ENCODE measurements at places on chromosomes 12 and 14.

DNA sequence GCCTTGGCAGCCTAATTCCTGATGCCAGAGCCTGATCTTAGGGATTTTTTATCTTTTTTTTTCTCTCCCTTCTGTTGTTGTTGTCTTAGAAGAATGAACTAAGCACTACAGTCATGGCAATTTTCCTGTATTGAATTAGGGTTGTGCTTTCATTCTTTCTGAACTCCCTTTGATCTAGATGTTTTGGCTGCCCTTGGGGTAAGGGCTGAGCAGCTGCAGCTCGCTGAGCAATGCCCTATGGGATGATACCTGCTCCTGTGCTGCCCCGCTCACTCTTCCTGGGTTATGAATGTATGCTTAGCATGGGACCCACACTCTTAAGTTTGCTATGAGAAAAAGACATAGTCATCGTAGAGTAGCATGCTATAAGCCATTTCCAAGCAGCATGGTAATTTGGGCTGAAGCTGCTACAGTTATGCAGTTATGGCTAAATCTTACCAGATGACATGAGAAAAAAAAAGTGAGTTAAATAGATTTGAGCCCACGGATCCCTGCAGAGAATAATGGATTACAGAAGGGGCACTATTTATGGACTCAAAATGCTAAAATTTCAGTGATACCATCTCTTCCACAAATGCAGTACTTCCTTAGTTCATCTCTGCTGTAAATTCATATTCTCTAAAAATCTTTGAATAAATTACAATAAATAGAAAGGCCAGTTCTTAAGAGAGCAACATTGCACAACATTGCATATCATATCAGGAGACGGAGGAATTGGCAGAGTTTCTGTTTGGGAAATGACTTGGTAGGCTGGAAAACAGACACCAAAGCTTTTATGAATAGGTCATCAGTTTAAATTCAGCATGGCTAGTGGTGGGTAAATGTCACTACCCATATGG lies 79.2 kb upstream of the PTHLH start:
- no peak for DNase-seq

DNA sequence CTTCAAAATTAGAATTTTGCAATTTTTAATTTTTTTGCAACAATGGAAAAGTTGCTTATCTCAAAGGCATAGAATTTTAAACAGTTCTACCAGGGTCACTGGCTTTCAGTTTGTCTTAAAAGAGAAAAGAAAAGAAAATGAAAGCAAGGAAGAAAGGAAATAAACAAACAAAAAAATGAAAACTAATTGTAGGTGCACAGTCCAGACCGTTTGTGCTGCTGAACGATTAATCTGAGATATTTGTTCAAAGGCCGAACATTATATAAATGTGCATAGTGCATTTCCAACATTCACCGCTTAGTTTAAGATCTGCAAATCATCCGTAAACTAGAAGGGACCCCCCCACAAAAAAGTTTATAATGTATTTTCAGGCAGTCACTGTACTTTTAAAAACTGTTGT lies 5.5 kb upstream of the OTX2 start:
- DNase-seq = no peak

GRCh38 chr14:57486767-57487379 lies 6.8 kb downstream of the CCDC198 start:
- no peak for DNase-seq

DNA sequence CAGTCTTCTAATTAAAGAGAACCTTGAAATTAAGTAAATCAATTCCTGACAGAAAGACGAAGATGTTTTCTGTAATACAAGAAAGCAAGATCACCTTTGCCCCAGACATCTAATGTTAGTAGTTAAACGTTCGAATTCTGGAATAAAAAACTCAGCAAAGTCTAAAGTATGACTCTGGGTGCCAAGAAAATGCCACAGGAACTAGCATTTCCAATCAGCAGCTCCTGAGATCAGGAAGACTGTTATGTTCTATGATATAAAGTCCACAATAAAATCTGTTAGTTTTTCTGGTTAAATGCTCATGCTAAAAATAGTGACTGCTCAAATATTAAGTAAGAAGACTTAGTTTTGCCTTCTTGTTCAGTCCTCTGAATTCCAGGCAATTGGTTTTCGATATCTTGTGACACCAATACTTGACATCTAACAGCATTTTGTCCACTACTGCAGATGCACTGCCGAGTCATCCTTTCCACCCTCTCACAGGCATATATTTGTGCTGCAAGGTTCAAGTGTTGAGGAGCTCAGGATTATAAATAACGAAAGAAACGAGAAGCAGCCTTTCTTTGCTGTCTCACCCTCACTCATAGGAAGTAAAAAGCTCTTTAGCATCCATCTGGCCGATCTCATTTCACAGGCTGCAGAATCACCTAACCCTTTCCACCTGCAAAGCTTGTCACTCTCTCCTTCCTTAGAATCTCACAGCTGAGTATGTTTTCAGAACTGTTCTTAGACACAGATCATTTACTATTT lies 32.0 kb downstream of the SSH1 start:
- no peak for DNase-seq

DNA sequence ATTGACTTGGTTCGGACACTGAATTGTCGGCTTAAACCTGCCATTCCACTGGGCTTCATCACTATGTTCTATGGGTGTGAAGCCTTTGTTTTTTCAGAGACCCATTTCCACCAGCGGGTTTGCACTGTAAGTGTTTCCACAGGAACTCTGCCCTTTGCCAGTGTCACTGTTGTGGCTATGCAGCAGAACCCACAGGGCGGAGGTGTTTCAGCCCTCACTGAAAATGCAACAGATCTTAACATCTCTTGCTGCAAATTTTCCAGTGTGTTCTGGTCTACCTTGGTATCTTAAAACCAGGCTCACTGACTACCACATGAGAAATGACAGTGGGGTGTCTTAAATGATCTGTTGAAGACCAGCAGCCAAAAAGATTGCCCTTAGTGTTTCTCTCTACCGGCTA lies 21.1 kb downstream of the PRKCH start:
- DNase-seq = peak; percentile 46

GRCh38 chr14:73492043-73492552 lies 1.4 kb downstream of the RIOX1 start:
- DNase-seq = no peak

- DNase-seq = no peak
These were observed 63.5 kb downstream of the CLMN start for GRCh38 chr14:95256002-95256775.

GRCh38 chr12:50240792-50241114 lies 42.6 kb downstream of the LIMA1 start:
- no peak for DNase-seq

DNA sequence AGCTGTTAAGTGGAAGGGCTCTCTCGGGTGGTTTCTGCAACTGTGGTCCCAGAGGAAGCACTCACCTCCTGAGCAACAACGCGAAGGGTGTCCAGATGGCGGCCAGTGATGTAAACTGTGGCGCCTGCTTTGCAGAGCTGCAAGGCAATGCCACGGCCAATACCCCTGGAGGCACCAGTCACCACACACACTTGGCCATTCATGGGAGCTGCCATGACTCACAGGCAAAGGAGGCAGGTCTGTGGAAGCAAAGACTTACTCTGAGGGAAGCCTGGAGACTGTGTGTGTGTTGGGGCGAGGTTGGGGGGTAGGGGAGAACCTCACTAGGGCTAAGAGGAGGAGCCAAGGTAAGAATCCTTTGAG lies 707 bp downstream of the DHRS1 start:
- DNase-seq = no peak

DNA sequence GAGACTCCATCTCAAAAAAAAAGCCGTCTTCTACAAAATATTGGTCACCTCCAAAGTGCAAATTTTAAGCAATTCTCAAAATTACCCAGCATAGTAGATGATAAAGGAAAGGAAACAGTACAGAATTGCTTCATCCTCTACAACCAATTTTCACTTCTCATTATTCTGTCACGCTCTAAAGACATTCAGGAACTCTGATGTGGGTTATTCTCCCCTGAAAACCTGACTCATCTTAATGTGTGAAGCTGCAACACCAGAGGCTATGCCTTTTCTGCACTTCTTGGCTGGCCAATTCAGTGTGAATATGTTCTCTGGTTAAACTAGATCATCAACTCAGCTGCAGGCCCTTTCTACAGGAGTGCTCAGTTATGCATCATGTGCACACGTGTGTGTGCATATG lies 11.0 kb downstream of the PTGER2 start:
- DNase-seq = no peak

DNA sequence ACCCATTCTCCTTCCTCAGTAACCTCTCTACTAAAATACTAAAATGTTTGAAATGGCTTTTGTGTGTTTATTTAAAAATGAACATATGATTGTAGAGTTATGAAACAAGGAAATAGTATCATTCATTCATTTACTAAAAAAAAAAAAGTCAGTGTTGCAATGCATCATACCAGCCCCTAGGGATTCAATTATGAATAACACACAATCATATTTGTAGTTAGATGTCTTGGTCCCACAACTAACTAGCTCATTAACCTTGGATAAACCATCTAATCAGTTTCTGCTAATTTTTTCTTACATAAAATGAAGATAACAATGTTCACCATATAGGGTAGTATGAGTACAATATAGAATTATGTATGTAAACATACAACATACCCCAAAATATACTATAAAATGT lies 183.2 kb downstream of the GRIN2B start:
- DNase-seq = no peak

DNA sequence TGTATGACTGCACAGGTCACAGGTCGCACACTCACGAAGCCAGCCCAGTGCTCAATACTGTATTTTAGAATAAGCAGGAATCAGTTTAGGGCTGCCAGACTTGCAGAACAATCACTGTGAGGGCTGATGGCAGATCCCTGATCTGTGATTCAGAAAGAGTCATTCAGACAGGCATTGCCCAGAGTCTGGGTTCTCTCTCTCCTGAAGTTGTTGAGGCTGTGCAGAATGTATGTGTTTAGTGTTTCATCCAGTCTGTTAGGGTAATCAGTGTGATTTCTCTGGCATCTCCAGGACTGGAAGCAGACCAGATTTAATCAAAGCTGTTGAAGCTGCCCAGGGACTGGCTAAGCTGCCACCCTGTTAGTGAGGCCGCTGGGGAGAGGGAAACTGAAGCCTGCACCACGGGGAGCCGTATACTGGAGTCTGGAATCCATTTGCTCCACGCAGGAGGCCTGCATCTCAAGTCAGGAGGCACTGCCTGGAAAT lies 69.3 kb downstream of the ETV6 start:
- DNase-seq = no peak

All from stimulated activated CD8-positive, alpha-beta memory T cell treated with anti-CD3 and anti-CD28 coated beads, Interleukin-15, amount 100 ng/mL, for 24 hours (primary cell).